ENCODE measurements at places on chromosomes 4 and X.

DNA sequence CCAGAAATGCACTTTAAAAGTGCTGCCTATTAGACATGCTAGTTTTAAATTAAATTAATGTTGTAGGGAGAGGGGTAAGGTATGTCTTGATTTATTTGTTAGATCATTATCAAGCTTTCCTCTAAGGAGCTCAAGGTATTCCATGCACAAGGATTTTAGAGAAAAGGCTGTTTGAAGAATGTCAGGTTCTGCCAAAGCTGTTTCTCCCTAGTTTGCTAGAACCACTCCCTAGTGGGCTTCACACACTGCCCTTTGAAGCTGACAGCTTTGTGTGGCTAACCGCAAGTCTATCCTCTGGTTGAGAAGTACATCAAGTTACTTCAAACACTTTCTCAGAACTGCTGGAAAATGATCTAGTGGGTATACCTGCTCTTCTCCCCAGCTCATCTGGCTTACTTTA is 32.3 kb downstream of the RASL11B start:
- DNase-seq = no peak

DNA sequence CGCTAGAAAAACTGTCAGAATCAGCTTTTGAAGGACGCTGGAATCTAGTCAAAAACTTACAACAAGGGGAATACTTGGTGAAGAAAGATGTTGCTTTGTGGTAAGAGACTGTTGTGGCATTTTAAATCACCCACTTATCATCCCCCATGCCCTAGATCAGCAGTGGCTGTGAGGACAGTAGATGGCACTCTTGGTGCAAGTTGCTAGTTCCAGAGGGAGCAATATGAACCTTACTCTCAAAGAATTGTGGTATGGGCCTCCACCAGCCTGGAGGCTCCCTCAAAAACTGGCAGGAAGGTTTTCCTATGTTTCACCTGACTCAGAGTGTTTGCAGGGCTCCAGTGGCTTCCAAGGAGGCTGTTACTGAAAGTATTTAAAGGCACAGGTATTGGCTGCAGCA is 37.7 kb upstream of the SLC16A2 start:
- DNase-seq = peak; percentile 11

GRCh38 chrX:3370656-3371055 is 24.2 kb upstream of the MXRA5 start:
- no peak for DNase-seq

DNA sequence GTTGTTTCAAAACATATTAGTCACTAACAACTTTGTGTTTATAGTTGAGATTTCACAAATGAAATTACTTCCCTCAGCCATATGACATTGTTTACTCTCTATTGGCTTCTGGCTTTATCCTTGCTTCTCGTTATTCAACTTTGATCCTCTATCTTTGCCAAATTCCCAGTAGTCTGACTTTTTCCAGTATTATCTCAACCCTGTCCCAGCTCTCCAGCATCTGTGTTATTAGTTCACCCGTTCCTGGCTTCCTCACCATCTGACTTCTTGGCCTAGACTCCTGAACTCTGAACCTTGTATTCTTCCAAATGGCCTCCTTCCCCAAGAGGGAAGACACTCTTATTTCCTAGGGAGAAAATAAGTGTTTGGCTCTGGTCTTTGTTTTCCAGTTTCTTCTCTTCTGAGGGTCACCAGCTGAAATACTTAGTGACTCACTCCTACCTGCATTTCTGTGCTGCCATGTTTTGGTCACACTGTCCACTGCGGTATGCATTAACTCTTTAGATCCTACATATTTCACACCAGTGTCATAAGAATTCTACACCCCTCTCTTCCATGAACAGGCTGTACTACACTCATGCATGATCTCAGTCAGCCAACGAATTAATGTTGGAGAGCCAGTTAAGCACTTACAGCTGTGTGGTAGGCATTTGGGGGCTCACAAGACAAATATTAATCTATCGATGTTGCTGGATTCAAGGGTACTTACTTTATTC is 17.0 kb upstream of the ARHGAP24 start:
- DNase-seq = no peak

DNA sequence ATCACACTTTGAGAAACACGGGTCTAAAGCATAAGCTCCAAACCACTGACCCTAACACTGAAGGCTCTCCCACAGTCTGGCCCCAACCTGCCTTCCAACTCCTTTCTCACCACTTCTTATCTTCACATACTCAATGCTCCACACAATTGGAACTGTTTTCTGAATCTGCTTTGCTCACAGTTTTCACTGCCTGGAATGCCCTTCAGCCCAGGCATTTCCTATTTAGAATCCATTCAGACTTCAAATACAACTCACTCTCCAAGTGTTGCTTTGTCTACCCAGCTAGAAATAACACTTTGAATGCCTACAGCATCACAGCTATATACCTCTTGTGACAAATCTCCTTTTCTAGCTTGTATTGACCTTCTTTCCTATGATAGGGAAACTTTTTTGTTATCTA is 10.2 kb downstream of the OTUD4 start:
- DNase-seq = no peak

GRCh38 chr4:87134122-87134521 is 86.3 kb downstream of the KLHL8 start:
- DNase-seq = no peak

- DNase-seq = no peak
These were observed 42.3 kb upstream of the HMX1 start for GRCh38 chr4:8913858-8914460.

DNA sequence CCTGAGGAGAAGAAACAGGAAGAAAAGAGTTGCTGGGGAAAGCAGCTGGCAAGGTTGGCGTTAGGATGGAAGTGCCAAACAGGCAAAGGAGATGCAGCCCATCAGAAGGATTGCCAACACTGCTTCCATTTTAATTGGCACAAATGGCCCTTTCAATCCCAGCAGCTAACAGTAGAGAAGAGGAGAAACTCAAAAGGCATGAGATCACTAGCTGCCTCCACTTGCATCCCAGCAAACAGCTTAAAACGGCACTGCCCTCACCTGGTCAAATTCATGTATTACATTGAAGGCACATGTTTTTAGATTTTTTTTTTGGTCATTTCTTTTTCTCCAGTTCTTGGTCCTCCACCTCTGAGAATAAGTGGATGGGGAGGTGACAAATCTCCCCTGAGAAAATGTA is 14.9 kb upstream of the LOC101059915 start:
- DNase-seq = peak; percentile 49

DNA sequence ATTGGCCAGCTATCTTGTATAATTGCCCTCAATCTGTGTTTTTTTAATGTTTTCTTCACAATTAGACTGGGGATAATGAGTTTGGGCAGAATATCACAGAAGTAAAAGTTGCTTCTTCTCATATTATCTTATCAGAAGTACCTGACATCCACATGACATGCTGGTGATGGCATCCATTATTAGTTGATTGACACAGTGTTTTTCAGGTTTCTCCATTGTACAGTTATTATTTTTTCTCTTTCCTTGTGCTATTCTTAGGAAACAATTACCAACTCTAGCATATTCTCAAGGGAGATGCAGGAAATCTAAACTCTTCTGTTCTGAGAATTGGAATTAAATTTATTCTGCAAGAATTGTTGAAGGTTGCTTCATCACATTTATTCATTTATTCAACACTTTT is 1000.1 kb upstream of the LCORL start:
- no peak for DNase-seq
